ENCODE measurements at places on chromosomes 4 and X. TPM values are rescaled to one million over a fixed set of nuclear protein-coding genes. Genes with fewer than 3 reads are reported as not detected.

DNA sequence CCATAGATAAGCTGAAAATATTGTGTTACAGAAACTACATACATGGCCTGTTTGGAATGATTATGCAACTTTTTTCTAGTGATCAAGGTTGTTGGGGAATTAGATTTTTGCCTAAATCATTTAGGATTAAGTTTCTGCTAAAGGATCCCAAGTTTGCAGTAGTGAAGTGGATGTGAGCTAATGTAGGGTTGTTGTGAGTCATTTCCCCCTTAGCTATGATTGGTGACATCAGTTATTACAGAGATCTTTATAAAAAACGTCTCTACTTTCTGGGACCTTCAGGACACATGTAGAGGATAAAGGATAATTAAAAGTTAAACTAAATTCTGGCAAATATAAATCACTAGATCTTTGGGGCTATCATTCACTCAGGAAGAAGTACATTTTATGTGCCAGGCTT, 133.3 kb downstream of the GATB start:
- no peak overlapping the region for H3K4me3 ChIP-seq
- no peak for DNase-seq
- peaks cover 22% of the 10 kb centered on the region for H3K27me3 ChIP-seq
- peaks cover 5% of the 10 kb centered on the region for H3K36me3 ChIP-seq
- no peaks in the 10 kb centered on the region for H3K4me1 ChIP-seq

- peaks cover 25% of the 10 kb centered on the region for H3K4me1 ChIP-seq
- H3K27me3 ChIP-seq, result peaks cover 57% of the 10 kb centered on the region
- no peak overlapping the region for H3K27ac ChIP-seq
- peak overlapping the region; percentile 36 for H3K4me3 ChIP-seq
- no peak for DNase-seq
- no peaks in the 10 kb centered on the region for H3K36me3 ChIP-seq
Observed at GRCh38 chr4:154741922-154742850, 1.6 kb upstream of the LRAT start.

GRCh38 chr4:76605099-76605563, 170.1 kb downstream of the SHROOM3 start:
- no peak for DNase-seq
- no peaks in the 10 kb centered on the region for H3K4me1 ChIP-seq
- no peaks in the 10 kb centered on the region for H3K36me3 ChIP-seq

MAMLD1 gene
- polyA plus RNA-seq, result 0.40 TPM

LRRC66 gene
- 0.08 TPM for polyA plus RNA-seq

Data from naive thymus-derived CD8-positive, alpha-beta T cell (primary cell).